ENCODE measurements at places on chromosomes 13 and 19. TPM values are rescaled to one million over a fixed set of nuclear protein-coding genes. Genes with fewer than 3 reads are reported as not detected.

- DNase-seq = no peak
Measured at GRCh38 chr19:1851654-1852580, 3.6 kb upstream of the REXO1 start.

GRCh38 chr13:106922384-106922783 is 354.4 kb upstream of the ARGLU1 start:
- no peak for DNase-seq

- DNase-seq = no peak
Measured at GRCh38 chr13:71149498-71150363, 717.3 kb downstream of the DACH1 start.

DNA sequence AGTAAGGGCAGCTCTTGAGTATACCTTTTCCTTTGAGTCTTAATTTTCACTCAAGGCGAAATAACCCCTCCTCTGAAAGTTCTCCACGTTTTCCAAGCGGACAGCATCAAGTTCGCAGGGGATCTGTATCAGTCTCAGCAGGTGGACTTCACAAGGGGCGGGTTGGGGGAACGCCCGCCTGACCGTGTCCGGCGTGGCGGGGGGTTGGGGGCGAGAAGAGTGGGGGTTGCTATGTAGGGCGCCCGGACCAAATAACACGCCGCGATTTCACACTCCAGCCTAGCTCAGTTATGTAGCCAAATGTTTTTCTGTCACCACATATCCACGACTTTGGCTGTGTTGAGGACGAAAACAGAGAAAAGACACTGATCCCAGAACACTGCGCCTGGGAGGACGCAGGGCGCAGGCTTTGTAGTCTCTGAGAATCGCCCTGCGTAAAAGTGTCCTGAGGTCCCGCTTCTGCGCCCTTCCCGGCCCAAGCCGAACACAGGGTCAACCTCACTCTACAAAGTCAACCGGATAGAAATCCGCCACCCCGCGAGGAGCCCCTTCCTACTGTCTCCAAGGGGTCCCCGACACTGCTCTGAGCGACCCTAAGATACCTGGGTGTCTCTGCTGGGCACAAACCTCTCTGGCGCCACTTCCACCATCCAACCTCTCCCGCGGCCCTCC is 524 bp downstream of the RUBCNL start:
- DNase-seq = no peak

- no peak for DNase-seq
Measured at GRCh38 chr19:30634996-30635975, 263.1 kb downstream of the ZNF536 start.

GRCh38 chr13:72132075-72132474 is 265.1 kb upstream of the DACH1 start:
- DNase-seq = no peak

DNA sequence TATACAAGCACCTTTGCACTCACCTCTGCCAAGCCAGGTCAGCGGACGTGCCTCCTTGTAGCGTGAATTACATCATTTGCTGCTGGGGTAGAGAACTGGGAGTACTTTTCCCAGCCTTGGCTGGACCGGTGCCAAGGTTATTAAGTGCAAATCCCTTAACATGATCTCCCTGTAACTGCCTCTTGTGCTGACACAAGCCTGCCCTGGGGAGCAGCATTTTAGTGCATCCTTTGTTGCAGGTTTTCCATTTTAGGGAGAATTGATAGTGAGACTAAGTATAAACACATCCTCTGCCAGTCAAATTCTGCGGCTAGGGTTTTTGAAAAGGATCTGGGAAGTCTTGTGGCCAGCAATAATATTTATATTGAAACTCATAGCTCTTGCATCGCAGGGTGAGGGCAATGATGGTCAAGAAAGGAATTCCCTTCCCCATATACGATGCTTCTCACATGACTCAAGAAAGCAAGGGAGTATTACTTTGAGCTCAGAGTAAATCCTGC is 32.7 kb upstream of the DCLK1 start:
- no peak for DNase-seq

- DNase-seq = no peak
Measured at GRCh38 chr13:53901593-53901992, 873.0 kb downstream of the OLFM4 start.

DNA sequence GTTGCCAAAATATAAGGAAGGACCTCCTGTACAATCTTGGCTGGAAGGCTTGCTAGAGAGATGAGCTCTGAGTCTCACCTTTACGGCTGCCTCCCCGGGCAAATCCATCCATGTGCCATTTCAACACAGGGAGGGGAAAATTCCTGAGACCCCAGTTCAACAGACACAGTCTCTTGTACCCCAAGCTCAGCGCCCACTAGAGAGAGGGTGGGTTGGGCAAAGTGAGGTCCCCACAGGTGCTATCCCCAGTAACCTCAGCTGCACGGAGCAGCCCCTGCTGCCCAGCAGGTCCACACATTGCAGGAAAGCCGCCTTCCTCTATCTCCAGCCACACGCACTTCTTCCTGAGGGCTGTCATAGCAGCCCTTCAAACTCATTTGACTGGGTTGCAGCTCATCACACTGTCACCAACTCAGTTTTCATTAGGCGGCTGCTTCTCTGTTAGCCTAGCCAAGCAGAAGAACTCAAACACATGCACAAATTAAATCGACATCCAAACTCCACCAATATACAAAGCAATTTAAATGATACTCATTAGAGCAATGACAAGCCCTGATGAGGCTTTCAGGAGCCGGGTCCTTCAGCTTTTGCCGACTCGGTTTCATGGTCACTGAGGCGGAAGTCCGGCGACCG is 80.4 kb downstream of the TSHZ3 start:
- DNase-seq = no peak

Gene PGLYRP2
- total RNA-seq = 0.04 TPM

Gene MYBPC2
- total RNA-seq = not detected
